ENCODE measurements at places on chromosomes 16 and 17. TPM values are rescaled to one million over a fixed set of nuclear protein-coding genes. Genes with fewer than 3 reads are reported as not detected.

FBXW10B gene
- 0.21 TPM for total RNA-seq

KIF2B gene
- not detected for total RNA-seq

NPIPA2 gene
- 0.21 TPM for total RNA-seq

HOXB5 gene
- total RNA-seq: not detected

EFNB3 gene
- total RNA-seq: not detected

SCIMP gene
- 5.5 TPM for total RNA-seq

HBM gene
- not detected for total RNA-seq

MRPL10 gene
- 35.2 TPM for total RNA-seq

C16orf86 gene
- 6.8 TPM for total RNA-seq

SKA2 gene
- 6.3 TPM for total RNA-seq

ULK2 gene
- 9.7 TPM for total RNA-seq

CCDC78 gene
- 1.0 TPM for total RNA-seq

DHX58 gene
- 12.3 TPM for total RNA-seq

FAM20A gene
- total RNA-seq: 2.4 TPM

TVP23A gene
- total RNA-seq: not detected

EPX gene
- total RNA-seq: under 0.01 TPM

ABCA5 gene
- total RNA-seq: 27.0 TPM

PDP2 gene
- 4.0 TPM for total RNA-seq

MYH8 gene
- not detected for total RNA-seq

UMOD gene
- total RNA-seq: not detected

C17orf78 gene
- total RNA-seq: not detected

TEX14 gene
- 0.31 TPM for total RNA-seq

C17orf100 gene
- total RNA-seq: 0.63 TPM

EFCAB3 gene
- total RNA-seq: not detected

CAVIN1 gene
- total RNA-seq: 0.21 TPM

CTRB2 gene
- not detected for total RNA-seq

MYH10 gene
- 0.52 TPM for total RNA-seq

SLC35G6 gene
- not detected for total RNA-seq

All from mononuclear cell (primary cell).